Right forelimb (tissue), 1 donor: ENCODE measurements at places on chromosomes 5 and 9.

DNA sequence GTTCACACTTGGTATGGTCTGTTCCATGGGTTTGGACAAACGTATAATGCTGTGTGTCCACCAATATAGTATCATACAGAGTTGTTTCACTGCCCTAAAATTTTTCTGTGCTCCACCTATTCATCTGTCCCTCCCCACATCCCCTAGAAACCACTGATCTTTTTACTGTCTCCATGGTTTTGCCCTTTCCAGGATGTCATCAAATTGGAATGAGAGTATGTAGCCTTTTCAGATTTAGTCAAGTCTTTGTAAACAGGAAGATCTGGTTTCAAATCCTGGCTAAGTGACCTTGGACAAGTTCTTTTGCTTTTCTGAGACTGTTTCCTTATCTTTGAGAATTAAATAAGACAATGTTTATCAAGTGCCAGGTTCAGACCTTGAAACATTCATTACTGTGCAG, 13.2 kb upstream of the LVRN start:
- DNase-seq: no peak

DNA sequence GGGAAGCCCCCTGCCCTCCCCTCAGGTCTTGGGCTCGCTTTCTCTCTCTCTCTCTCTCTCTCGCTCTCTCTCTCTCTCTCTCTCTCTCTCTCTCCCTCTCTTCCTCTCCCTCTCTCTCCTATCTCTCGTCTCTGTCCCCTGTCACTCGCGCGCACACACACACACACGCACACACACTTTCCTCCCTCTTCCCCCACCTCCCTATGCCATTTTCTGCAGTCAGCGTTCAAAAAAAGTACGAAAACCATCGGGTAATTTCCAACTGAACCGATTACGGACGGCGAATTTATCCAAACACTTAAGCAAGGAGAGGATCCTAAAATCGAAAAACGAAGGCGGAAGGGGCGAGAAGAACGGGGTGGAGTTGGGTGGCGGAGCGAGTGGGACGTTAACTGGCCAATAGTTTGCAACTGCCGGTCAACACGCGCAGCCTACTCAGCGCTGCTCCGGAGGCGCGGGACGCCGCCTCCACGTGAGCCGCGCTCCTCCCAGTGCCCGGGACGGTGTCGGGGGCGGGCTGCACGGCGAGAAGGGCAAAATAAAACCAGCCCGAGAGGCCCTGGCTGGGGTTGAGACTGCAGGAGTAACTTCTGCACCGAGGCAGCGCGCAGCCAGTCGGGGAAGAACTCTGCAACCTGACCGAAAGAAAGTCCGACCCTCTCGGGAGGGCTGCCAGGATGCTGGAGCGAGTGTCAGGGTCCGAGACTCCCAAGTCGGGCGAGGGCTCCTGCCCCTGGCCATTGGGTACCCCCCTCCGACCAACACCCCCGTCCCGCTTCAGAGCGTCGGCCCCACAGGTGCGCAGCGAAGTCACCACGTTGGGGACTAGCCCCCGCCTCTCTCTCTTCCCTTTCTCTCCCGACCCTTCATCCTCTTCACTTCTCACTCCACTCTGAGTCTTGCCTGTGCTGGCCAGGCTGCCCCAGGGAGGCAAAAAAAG, 24.9 kb upstream of the ELAVL2 start:
- DNase-seq: peak; percentile 78

DNA sequence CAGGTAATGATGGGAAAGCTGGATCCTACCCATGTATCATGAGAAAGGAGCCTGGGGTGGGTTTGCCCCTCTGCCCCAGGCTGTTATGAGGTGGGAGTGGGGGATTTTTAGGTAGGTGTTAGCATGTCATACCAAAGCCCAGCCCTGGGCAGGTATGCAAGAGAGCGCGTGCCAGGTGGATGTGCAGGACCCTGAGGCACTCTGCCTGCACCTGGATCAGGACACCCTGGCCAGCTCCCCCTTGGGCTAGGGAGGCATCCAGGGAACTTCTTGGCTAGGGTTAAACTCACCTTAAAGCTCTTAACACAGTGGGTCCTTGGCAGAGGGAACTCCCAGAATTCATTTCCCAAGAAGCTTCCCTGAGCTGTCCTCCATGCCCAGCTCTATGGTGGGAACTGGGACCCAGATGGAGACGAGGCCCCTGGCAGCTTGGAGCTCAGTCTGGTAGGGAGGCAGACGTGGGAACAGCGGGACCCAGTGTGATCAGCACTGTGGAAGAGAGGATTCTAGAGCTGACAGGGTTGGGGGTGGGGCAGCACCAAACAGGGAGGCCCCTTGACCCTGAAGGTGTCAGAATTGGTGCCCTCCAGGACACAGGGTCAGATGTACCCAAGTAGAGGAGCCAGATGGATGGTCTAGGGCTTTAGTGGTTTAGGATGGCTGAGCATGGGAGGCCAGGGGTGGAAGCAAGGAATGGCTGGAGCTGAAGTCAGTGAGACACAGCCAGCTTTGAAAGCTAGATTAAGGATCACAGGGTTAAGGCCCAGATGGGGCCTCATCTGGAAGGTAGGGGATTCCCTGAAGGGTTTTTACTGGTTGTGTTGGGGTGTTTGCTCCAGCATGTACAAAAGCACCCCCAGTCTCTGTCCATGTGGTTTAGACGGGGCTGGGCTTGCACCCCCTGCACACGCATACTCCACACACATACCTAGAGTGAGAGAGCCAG, 2.2 kb upstream of the PRR7 start:
- no peak for DNase-seq

GRCh38 chr5:96818125-96818788, 10.5 kb upstream of the ERAP1 start:
- DNase-seq: no peak

- DNase-seq: no peak
Measured at GRCh38 chr9:15138357-15138686, 168.7 kb downstream of the TTC39B start.

GRCh38 chr5:173175523-173175922, 31.2 kb downstream of the BNIP1 start:
- DNase-seq: no peak

- DNase-seq: peak; percentile 58
Measured at GRCh38 chr5:53381-54174, 38.4 kb upstream of the PLEKHG4B start.

DNA sequence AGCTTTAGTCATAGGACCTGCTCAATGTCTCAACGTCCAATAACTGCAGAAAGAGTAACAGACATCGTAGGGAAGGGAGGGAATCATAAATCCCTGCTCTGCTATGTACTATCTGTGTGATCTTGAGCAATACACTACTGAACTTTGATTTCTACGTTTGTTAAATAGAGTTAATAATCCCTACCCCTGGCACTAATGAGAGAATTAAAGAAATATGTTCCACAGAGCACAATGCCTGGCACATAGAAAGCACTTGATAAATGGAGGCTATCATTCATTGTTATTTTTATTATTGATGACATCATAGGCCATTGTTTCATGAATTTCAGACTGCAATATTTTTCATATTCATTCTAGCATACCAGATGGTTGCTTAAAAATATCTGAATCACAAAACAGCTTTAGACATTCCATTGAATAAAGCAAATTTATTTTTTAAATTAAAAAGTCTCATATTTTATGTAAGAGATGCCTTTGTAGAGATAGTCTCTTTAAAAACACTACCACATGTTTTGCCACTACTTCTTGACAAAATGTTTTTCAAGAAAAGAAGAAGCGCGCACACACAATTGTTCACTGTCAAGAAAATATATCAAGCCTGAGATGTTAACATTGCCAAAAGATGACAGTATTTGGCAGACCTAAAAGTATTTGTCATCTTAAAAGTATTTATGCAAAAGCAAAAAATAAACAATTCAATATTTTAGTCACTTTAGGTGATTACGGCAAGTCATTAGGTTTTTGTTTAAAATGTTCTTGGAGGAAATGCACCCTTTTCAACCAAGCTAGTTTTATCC, 108.5 kb downstream of the EBF1 start:
- DNase-seq: no peak

GRCh38 chr5:150217873-150218692, 28.2 kb downstream of the SLC6A7 start:
- peak; percentile 90 for DNase-seq

- DNase-seq: no peak
Measured at GRCh38 chr5:140690376-140690932, 716 bp downstream of the HARS1 start.

GRCh38 chr5:39274398-39275085, 55.2 kb upstream of the FYB1 start:
- DNase-seq: no peak

DNA sequence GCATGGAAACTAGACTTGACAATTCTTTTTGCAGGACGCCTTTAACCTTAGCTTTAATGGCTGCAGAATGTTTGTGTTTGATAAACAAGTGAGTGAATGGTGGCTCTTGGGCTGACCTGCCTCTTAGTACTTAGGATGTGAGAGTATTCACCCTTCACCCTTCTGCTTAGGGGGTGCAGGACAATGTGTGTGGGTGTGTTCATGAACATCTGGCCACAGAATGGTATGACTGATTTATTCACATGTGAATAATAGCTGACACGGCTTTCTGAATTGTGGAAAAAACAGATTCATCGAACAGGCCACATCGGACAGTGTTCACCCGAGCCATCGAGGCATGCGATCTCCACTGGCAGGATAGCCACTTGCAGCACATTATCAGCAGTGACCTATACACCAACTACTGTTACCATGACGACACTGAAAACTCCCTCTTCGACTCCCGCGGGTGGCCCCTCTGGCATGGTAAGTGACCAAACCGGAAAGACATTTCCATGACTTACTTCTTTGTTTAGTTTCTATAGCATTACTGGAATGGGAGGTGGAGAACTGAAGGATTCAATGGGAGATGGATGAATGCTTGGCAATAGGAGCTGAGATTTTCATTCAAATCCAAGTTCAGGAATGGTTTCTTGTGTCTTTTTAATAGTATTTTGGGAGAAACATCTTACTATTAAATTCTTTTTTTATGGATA, 193.6 kb downstream of the ZSWIM6 start:
- no peak for DNase-seq

- DNase-seq: no peak
Measured at GRCh38 chr9:37652261-37652660, 1.5 kb downstream of the FRMPD1 start.

DNA sequence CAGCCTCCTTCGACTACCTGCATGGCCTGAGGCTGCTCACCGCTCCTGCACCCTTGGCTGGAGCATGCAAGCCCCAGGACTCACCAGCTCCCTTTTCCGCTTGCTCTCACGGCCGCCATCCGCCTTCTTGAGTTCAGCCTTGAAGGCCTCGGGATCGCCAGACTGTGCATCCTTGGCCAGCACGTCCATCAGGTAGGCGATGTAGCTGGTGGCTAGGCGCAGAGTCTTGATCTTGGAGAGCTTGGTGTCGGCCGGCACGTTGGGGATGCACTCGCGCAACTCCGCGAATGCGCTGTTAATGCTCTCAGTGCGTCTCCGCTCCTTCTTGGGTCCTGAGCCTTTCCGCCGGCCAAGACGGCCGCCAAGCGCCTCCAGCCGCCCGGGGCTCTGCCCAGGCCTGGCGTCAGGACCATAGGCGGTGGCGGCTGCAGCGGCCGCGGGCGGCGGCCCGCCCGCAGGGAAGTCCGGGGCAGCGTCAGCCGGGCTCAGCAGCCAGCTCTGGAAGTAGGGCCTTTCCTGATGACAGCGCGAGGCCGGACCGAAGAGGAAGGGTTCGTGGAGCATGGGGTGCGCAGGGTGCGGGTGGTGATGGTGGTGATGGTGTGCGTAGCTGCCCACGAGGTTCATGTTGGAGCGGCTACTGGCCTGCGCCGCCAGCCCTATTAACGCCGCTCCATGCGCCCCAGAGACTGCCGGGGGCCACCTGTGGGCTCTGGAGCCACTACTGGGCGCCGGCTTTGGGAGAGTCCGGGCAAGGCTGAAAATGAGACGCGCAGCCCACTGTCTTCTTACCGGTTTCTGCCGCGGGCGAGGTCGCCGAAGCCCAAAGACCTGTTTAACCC, 424 bp downstream of the HAND1 start:
- DNase-seq: no peak

DNA sequence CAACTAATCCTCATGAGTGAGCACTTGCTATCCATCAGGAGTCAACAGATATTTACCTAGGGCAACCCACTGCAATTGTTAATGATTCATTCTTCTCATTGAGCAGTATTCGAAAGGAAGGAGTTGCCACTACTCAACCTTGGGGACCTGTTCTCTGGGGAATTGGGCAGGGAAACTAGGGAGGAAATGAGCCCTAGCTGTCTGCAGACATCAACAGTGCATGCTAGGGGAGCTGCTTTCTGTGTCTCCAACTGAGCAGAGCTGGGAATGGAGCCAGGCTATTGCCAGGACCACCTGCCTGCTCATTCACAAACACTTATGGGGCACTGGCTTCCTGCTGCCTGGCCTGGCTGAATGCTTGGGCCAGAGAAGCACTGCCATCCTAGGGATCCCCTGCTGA, 183.4 kb downstream of the TMEM38B start:
- no peak for DNase-seq

DNA sequence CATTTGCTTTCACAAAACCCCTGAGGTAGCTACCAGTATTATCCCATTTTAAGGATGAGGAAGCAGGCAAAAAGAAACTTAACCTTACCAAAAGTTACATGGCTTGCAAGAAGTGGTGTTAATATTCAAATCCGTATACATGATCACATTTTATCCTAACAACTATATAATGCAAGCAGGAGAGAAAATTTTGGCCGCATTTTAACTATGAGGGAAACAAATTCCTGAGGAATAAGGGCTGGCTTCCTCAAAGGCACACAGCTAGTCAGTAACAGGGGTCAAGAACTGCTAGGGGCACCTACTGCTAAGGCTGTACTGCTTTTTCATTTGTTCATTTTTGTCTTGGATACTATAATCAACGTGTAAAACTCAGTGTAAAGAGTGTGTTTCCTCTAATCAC, 81.0 kb downstream of the LHFPL2 start:
- no peak for DNase-seq

DNA sequence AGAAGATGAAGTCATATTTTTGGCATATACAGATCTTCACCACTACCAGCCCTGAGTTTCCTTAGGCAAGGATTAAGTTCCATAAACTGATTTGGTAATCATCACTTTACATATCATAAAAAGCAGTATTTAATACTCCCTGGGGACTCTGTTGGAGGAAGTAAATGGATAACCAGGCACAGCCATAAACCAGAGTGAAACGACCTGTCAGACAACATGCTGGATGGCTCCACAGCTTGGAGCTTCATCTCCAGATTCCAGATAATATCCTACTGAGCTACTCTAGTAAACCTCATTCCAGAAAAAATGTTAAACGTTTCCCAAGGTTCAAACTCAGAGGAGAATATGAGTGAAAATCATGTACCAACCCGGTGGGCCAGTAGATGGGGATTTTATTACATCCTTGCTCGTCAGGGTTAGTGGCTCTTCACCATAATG, 109.2 kb downstream of the BASP1 start:
- DNase-seq: no peak

GRCh38 chr5:156148301-156148700, 178.7 kb upstream of the SGCD start:
- no peak for DNase-seq

DNA sequence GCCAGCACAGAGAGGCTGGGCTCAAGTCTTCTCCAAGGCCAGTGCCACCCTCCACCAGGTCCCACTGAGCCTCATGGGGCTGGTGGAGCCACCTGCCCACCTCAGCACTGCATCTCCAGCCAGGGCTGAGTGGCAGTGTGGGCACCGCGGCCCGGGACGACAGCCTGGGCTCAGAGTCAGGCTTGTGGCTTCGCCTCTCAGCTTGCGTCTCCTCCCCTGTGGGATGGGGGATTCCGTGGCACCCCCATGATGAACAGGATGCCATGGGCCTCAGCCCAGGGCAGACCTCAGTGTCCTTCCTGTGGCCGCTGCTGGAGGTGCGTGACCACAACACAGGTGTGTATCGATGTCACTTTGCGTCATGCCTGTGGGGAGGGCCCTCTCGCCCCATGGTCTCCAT, 136.4 kb upstream of the PPP1R26 start:
- DNase-seq: no peak

- DNase-seq: no peak
Measured at GRCh38 chr5:143204474-143205246, 198.8 kb downstream of the NR3C1 start.
